ENCODE measurements at places on chromosomes 5 and 9. TPM values are rescaled to one million over a fixed set of nuclear protein-coding genes. Genes with fewer than 3 reads are reported as not detected.

- no peak for DNase-seq
- H3K4me3 ChIP-seq: no peak overlapping the region
- H3K4me1 ChIP-seq: no peaks in the 10 kb centered on the region
- H3K27me3 ChIP-seq: no peaks in the 10 kb centered on the region
- no peaks in the 10 kb centered on the region for H3K36me3 ChIP-seq
- H3K27ac ChIP-seq: no peak overlapping the region
Measured at GRCh38 chr9:26341545-26341944, 551.1 kb downstream of the CAAP1 start.

- H3K4me3 ChIP-seq: no peak overlapping the region
- DNase-seq: no peak
- no peak overlapping the region for H3K27ac ChIP-seq
- no peaks in the 10 kb centered on the region for H3K4me1 ChIP-seq
- H3K36me3 ChIP-seq: no peaks in the 10 kb centered on the region
Measured at GRCh38 chr5:37808945-37809344, 30.9 kb downstream of the GDNF start.

DNA sequence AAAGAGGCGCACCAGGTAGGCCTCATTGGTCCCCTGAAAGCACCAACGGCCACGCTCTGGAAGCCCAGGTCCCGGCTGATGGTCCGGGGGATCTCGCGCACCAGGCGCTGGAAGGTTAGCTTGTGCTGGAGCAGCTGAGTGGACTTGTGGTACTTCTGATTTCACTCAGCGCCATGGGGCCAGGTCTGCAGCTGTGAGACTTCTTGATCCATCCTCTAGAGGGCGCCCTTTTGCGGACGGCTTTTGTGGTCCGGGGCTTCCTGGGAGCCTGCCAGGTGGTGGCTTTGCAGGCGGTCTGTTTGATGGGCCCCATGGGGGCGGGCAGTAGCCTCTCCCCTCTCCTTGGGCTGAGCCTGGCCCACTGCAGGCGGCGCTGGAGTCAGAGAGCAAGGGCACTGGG is 10.4 kb downstream of the TAF11L12 start:
- H3K4me1 ChIP-seq: no peaks in the 10 kb centered on the region
- H3K4me3 ChIP-seq: no peak overlapping the region
- H3K27ac ChIP-seq: no peak overlapping the region
- DNase-seq: no peak

DNA sequence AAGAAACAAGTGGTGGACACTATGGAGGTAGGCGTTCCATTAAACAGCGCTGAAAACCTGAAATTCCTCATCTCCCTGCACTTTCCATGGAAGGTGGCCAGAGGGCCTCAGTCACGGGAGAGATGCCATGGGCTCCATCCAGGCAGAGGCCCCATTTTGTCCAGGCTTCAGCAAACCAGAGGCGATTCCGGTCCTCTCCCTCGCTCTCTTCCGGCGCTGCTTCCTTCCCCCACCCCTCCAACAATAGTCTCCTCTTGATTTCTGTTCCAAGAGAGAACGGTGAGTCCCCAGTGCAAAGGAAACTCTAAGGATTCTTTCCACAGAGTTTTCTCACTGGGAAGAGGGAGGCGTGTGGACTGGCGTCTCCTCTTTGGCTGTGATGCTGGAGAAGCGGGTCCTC is 7.5 kb downstream of the ZNF366 start:
- no peak overlapping the region for H3K4me3 ChIP-seq
- H3K36me3 ChIP-seq: no peaks in the 10 kb centered on the region
- no peak overlapping the region for H3K27ac ChIP-seq
- H3K4me1 ChIP-seq: no peaks in the 10 kb centered on the region
- no peak for DNase-seq

- DNase-seq: no peak
- no peaks in the 10 kb centered on the region for H3K36me3 ChIP-seq
- peaks cover 8% of the 10 kb centered on the region for H3K4me1 ChIP-seq
- H3K27me3 ChIP-seq: peaks cover 2% of the 10 kb centered on the region
- no peak overlapping the region for H3K4me3 ChIP-seq
Measured at GRCh38 chr5:143552680-143553079, 149.2 kb upstream of the NR3C1 start.

GRCh38 chr5:16642867-16643266 is 26.1 kb upstream of the RETREG1 start:
- peaks cover 1% of the 10 kb centered on the region for H3K27me3 ChIP-seq
- no peak for DNase-seq
- no peak overlapping the region for H3K4me3 ChIP-seq

DNA sequence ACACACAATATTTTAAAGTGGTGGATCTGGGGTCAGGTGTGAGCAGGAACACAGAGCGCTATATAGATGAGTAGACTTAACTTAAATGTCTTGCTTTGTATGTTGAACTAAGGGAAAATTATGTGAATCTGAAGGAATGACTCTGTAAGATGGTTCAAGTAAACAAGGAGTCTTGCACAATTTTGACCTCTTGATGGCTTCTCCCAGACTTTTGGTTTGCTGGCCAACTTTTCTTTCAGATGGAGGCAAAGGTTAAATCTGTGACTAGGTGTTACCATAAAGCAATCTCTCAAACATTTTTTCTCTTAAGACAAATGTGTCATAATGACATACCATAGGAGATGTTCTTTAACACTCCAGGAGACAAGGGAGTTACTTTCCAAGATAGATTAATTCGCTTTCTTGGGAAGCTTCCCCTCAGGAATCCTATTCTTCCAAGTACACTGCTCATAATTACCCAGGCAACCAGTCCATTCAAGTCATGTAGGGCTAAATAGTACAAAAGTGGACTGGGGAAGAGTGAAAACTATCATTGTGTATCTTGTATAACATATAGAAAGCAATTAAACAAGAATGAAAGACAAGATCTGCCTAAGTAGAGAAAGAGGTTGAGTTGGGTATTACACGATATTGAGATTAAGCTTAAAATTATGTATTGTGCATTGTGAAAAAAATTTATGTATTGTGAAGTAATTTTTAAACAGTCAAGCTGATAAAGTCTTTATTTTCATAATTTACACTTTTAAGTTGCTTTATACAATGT is 60.3 kb upstream of the SLC27A6 start:
- H3K36me3 ChIP-seq: no peaks in the 10 kb centered on the region
- H3K27me3 ChIP-seq: no peaks in the 10 kb centered on the region
- H3K4me1 ChIP-seq: no peaks in the 10 kb centered on the region
- H3K27ac ChIP-seq: no peak overlapping the region

- H3K4me3 ChIP-seq: no peak overlapping the region
- H3K27ac ChIP-seq: no peak overlapping the region
- DNase-seq: no peak
- no peaks in the 10 kb centered on the region for H3K4me1 ChIP-seq
- H3K27me3 ChIP-seq: no peaks in the 10 kb centered on the region
Measured at GRCh38 chr5:89262030-89262429, 379.0 kb upstream of the MEF2C start.

DNA sequence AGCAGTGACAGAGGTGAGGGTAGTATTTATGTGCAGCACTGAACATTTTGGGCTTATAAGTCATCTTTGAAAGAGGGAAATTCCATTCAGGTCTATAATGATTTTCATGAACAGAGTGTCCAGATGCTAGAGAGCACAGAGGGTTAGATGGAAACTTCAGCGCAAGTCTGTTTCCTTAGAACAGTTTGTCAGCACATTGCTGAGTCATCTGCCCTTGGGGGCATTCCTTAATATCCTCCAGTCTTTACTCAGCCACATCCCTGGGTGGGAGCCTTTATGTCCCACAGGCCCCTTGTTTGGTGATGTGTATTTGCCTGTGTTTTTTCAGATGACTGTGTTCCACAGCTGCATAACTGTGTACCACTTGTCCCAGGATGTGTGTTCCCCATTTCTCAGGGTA is 138.5 kb upstream of the S1PR3 start:
- peaks cover 43% of the 10 kb centered on the region for H3K27me3 ChIP-seq
- H3K4me3 ChIP-seq: no peak overlapping the region

- H3K4me3 ChIP-seq: no peak overlapping the region
- H3K36me3 ChIP-seq: no peaks in the 10 kb centered on the region
- H3K27me3 ChIP-seq: no peaks in the 10 kb centered on the region
- no peaks in the 10 kb centered on the region for H3K4me1 ChIP-seq
- no peak overlapping the region for H3K27ac ChIP-seq
Measured at GRCh38 chr5:2685651-2686272, 65.7 kb downstream of the IRX2 start.

DNA sequence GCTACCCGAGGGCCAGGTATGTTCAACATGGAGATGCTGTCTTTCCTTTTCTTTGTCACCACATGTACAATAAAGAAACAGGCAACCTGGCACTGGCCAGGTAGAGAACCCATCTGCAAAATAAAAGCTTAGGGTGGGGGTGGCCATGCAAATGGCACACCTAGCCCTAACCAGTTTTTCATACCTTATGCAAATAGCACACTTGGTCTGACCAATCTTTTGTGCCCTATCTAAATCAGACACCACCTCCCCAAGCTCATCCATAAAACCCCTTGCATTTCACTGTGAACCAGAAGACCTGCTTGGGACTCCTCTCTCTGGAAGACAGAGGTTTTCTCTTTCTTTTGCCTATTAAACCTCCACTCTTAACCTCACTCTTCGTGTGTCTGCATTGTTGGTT is 33.9 kb downstream of the JAKMIP2 start:
- DNase-seq: no peak
- no peak overlapping the region for H3K4me3 ChIP-seq
- H3K4me1 ChIP-seq: no peaks in the 10 kb centered on the region

DNA sequence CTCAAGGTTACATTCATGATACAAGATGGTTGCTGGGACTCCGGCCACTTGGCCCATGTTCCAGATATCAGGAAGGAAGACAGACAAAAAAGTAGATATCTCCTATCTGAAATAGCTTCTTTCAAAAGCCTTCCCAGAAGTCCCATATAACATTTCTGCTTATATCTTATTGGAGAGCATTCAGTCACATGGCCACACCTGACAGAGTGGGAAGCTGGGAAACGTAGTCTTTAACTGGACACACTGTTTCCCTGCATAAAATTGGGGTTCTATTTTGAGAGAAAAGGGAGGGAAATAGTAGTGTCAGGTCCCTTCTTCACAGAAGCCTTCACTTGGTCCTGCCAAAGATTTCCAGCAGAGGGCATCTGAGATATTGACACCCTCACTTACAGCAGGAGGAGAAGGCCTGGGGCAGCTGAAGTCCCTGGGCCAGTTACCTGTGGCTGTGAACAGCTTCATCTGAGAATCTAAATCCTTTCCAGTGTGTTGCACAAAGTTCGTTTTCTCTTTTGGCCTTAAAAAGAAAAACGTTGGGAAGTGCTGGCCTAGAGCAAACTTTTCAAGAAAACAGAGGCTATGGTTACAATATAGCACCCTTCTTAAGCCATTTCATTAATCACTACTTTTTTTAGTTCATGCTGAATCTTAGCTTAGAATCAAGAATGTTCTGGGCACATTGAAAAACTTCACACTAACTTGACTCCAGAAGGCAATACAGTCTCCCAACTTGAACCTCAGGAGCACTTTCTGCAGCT is 33.5 kb downstream of the SPEF2 start:
- H3K27me3 ChIP-seq: no peaks in the 10 kb centered on the region
- peak; percentile 46 for DNase-seq
- peaks cover 5% of the 10 kb centered on the region for H3K36me3 ChIP-seq
- peaks cover 11% of the 10 kb centered on the region for H3K4me1 ChIP-seq

The DTWD2 gene
- 2.9 TPM for total RNA-seq

DNA sequence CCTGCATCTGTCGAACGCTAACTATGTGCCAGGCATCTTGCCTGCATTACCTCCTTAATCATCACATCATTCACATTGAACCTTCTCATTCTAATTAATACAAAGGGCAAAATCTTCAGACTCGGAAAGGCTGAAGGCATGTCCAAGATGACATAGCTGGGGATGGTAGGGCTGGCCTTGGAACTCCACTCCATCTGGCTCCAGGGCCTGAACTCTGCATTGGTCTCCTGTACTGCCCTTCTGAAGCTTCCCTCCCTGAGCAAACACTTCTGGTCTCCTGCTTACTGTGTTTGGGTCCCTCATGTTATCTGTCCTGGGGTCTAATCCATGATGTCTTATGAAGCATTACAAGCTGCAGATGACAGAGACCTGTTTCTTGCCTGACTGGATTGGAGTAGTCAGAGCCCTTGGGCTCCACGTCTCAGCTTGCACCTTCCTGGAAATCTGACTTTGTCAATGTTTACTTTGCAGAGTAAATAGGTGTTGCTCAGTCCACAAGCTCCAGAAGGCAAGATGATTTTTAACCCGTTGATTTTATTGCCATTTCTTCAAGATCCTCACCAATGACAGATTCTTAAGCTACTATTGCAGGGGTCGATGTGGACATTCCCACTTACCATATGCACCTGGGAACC is 106.1 kb downstream of the GALNT10 start:
- peaks cover 8% of the 10 kb centered on the region for H3K4me1 ChIP-seq
- DNase-seq: no peak
- no peak overlapping the region for H3K4me3 ChIP-seq
- no peaks in the 10 kb centered on the region for H3K27me3 ChIP-seq

The FOXD4L6 gene
- total RNA-seq: 0.18 TPM

- no peak overlapping the region for H3K4me3 ChIP-seq
- DNase-seq: no peak
- no peaks in the 10 kb centered on the region for H3K4me1 ChIP-seq
- no peaks in the 10 kb centered on the region for H3K36me3 ChIP-seq
- H3K27ac ChIP-seq: no peak overlapping the region
Measured at GRCh38 chr5:59835800-59836199, 57.7 kb downstream of the PDE4D start.

- DNase-seq: no peak
- H3K27ac ChIP-seq: no peak overlapping the region
- no peak overlapping the region for H3K4me3 ChIP-seq
- no peaks in the 10 kb centered on the region for H3K36me3 ChIP-seq
- H3K4me1 ChIP-seq: no peaks in the 10 kb centered on the region
- H3K27me3 ChIP-seq: no peaks in the 10 kb centered on the region
Measured at GRCh38 chr5:15983392-15983791, 196.2 kb downstream of the MARCHF11 start.

DNA sequence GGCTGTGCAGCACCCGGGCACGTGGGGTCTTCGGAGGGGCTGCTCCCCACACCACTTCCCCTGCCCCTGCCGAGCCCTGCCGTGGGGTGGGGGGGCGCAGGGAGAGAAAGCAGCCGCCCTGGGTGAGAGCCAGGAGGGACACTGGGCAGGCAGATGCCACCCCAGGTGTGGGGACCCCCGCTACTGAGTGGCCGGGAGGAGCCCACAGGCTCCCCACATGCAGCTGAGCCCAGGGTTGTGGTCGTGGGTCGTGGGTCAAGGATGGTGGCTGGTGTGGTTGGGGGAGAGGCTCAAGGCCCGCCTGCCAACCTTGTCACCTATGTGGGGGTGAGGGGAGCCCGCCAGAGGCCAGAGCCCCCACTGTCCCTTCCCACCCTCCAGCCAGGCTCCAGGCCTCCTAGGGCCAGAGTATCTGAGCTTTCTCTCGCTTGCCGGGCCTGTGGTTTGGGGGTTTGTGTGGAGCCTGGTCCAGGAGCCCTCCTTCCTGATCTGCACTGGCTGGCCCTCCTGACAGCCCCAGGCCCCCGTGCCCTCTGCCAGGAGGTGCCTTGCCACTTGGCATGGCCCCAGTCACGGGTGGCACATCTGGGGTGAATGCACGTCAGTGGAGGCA is 35.5 kb downstream of the EXOC3 start:
- no peak overlapping the region for H3K27ac ChIP-seq
- H3K27me3 ChIP-seq: peaks cover 5% of the 10 kb centered on the region
- no peak overlapping the region for H3K4me3 ChIP-seq
- DNase-seq: no peak
- no peaks in the 10 kb centered on the region for H3K36me3 ChIP-seq

GRCh38 chr9:2602704-2603116 is 18.9 kb upstream of the VLDLR start:
- H3K4me1 ChIP-seq: no peaks in the 10 kb centered on the region
- no peak overlapping the region for H3K4me3 ChIP-seq
- no peaks in the 10 kb centered on the region for H3K36me3 ChIP-seq
- DNase-seq: no peak
